ENCODE measurements at places on chromosomes 1 and 21.

DNA sequence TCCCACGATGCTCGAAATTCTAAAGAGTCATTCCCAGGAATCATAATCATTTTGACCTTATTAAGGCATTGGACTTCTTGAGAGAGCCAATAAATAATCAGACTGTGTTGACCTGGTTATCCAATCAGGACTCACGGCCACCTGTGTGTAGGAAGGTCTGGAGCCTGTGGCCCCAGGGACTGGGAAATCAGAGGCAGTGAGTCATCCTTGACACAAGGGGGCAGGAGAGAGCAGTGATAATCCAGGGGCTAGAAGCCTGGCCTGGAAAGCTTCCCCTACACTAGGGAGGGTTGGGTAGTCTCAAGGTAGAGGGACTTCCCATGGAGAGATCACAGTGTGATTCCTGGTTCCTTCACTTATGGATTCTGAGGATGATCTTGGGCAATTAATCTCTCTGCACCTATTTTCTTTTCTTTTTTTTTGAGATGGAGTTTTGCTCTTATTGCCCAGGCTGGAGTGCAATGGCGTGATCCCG is 4.7 kb downstream of the MR1 start:
- peak; percentile 80 for DNase-seq

GRCh38 chr1:26023826-26024225 is 2.3 kb downstream of the EXTL1 start:
- no peak for DNase-seq

- DNase-seq = no peak
These were observed 4.5 kb downstream of the PATJ start for GRCh38 chr1:61746813-61747212.

GRCh38 chr1:32899586-32900296 is 1.4 kb downstream of the TMEM54 start:
- no peak for DNase-seq

Measured in suppressor macrophage treated with lipopolysaccharide for 1 hour (primary cell).